ENCODE measurements at places on chromosomes 3 and 15.

- no peak for DNase-seq
Measured at GRCh38 chr15:90033448-90033847, 32.3 kb downstream of the ZNF710 start.

DNA sequence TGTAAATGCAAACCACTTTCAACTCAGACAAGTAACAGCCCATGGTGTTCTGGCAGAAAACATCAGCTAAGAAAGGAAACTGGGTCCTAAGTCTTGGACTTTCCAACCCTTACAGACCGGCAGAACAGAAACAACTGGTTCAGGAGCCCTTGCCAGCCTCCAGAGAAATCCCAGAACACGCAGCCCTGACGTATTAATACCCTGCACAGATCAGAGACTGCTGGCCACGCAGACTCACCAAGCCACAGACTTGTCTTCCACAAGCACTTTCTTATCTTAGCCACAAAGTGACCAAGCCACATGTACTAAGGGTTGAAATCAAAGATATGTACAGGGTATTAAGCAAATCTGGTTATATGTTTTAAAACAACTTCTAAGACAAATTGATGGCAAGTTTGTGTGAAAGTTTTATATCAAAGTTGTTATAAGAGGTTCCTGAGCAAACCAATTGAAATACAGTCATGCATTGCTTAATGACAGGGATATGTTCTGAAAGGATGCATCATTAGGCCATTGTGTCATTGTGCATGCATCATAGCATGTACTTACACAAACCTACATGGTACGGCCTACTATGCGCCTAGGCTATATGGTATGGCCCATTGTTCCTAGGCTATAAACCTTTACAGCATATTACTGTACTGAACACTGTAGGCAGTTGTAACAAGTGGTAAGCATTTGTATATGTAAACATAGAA lies 36.8 kb downstream of the BTD start:
- no peak for DNase-seq

DNA sequence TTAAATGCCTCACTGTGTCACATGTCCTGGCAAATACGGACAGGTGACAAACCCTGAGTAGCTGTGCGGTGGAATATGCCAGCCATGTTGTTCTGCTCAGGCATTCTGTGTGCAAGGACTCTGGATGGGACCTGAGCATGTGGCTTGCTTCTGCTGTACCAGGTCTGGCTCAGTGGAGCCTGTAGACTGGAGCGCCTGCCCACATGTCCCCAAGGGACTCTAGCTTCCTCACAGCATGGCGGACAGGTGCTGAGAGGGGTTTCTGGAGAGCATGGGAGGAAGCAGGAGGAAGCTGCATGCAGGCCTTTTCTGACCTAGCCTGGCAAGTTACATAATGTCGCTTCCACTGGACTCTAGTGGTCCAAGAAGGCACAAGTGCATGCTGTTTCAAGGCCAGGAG lies 96.3 kb downstream of the PLXNA1 start:
- DNase-seq = no peak

DNA sequence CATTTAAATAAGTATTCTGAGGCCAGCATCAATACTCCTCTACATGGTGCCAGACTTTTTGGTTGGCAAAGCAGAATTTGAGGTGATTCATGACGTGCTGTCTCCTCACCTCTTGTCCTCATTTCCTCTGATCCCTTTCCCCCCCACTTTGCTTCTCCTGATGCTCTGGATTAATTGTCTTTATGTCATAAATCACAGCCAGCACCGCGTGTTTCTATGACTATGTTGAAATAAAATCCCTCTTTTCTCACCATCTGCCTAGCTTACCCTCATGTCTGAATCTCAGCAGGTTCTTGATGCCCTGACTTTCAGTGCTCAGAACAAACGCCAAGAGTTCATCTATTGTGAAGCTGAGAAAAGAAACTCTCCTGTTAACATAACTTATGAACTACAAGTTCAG lies 19.7 kb upstream of the PTPRG start:
- DNase-seq = no peak

GRCh38 chr3:72213296-72214065 lies 428.5 kb upstream of the PROK2 start:
- DNase-seq = no peak

GRCh38 chr3:184241447-184242296 lies 7.1 kb downstream of the ALG3 start:
- peak; percentile 61 for DNase-seq

DNA sequence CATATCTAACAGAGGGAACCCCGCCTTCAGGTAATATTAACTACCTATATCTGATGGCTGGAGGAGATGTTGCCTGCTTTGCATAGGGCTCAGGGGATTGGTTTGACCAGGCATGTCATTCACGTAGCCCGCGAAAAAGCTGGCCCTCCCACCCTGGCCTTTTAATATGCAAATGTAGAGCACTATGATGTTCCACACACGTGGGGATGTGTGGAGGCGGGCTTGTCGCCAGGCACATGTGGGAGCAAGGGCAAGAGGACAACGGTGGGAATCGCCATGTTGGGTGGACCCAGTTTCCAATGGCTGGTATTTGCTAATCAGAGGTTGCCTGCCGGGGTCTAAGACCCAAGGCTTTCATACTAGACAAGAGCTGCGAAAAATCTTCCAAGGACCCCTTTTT lies 469.8 kb downstream of the ZPLD1 start:
- no peak for DNase-seq

GRCh38 chr3:150390087-150390486 lies 18.0 kb upstream of the TSC22D2 start:
- DNase-seq = no peak

GRCh38 chr3:127779747-127780146 lies 42.6 kb downstream of the MGLL start:
- DNase-seq = no peak

- no peak for DNase-seq
Measured at GRCh38 chr15:99564221-99565048, 1.3 kb upstream of the MEF2A start.

DNA sequence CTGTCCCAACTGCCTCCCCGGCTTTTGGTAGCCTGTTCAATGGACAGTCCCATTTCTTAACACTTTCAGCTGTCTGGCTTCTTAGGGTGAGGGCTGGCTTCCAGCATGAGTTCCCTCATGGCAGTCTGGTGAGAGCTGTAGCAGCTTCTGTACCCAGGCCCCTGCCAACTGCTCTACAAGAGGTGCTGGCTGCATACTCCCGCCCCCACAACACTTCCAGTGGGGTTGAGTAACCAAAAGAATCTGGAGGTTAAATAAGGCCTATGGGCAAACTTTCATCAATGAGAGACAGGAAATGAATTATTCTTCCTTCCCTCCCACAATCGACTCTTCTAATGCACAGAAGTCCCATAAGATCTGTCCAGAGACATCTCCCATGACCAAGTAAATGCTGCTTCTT lies 145.0 kb downstream of the NEK10 start:
- DNase-seq = no peak

DNA sequence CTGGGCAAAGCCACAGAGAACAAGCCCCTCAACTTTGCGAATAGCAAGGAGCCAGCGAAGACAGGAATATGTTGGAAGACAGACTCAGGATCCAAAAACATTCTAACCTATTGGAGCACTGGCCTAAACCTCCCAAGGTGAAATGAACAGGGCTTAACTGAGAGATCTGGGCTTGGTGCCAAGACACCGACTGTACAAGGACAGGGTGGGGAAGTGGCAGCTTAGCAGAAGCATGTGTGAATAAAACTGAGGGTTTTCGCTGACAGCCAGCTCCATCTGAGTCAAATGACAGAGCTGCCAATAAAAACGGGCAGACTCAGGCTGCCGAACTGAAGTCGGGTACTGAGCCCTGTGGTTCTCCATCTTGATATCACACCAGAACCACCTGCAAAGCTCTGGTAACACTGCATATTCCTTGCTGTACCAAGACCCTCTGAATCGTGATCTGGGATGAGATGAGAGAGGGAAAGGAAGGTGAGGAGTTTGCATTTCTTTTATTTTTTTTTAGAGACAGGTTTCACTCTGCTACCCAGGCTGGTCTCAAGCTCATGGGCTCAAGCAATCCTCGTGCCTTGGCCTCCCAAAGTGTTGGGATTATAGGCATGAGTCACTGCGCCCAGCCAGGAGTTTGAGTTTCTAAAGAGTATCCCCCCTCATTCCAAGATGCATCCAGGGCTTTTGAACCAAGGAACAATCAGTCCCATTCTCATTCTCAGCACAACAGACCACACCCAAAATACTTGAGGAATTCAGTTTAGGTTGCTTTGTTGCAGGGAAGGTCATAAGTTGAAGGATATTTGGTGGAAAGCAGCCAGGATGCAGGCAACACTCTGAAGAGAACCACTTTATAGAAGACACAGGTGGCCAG lies 6.0 kb upstream of the PLCB2 start:
- no peak for DNase-seq
